ENCODE measurements at places on chromosomes 2 and 18. TPM values are rescaled to one million over a fixed set of nuclear protein-coding genes. Genes with fewer than 3 reads are reported as not detected.

ZNF396 gene
- 0.37 TPM for total RNA-seq

ALLC gene
- not detected for total RNA-seq

MAP3K20 gene
- 76.2 TPM for total RNA-seq

HIBCH gene
- 15.1 TPM for total RNA-seq

CNNM3 gene
- total RNA-seq: 5.1 TPM

STARD6 gene
- total RNA-seq: not detected

METTL21A gene
- total RNA-seq: 7.7 TPM

PLCL1 gene
- 0.37 TPM for total RNA-seq

GREB1 gene
- total RNA-seq: 1.1 TPM

Data from subcutaneous preadipocyte (primary cell).